ENCODE measurements at places on chromosomes 7 and 10.

GRCh38 chr7:79290841-79291497, 162.5 kb downstream of the MAGI2 start:
- no peak for DNase-seq

- DNase-seq: no peak
Measured at GRCh38 chr10:73763343-73763742, 18.5 kb upstream of the CHCHD1 start.

DNA sequence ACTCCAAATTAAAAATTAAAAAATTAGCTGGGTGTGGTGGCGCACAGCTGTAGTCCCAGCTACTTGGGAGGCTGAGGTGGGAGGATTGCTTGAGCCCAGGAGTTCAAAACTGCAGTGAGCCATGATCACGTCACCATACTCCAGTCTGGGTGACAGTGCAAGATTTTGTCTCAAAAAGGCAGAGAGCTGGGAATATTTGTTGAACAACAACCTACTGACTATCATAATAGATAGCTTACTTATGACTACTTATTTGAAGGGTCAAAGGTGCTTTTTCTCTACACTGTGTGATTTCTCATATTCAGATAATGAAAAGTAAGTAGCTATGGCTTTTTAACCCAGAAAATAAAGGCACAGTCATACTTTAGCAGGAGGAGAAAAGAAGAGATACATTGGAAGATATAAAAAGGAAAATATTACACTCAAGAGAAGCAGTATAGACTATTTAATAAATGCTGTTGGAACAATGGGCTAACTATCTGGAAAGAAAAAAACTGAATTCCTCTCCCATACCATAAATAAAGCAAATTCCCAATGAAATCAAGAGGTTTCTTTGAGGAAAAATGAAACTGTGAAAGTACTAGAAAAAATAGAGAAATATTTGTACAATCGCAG, 6.7 kb downstream of the GSDME start:
- DNase-seq: no peak

GRCh38 chr10:103428989-103429643, 23.1 kb downstream of the CALHM2 start:
- no peak for DNase-seq

DNA sequence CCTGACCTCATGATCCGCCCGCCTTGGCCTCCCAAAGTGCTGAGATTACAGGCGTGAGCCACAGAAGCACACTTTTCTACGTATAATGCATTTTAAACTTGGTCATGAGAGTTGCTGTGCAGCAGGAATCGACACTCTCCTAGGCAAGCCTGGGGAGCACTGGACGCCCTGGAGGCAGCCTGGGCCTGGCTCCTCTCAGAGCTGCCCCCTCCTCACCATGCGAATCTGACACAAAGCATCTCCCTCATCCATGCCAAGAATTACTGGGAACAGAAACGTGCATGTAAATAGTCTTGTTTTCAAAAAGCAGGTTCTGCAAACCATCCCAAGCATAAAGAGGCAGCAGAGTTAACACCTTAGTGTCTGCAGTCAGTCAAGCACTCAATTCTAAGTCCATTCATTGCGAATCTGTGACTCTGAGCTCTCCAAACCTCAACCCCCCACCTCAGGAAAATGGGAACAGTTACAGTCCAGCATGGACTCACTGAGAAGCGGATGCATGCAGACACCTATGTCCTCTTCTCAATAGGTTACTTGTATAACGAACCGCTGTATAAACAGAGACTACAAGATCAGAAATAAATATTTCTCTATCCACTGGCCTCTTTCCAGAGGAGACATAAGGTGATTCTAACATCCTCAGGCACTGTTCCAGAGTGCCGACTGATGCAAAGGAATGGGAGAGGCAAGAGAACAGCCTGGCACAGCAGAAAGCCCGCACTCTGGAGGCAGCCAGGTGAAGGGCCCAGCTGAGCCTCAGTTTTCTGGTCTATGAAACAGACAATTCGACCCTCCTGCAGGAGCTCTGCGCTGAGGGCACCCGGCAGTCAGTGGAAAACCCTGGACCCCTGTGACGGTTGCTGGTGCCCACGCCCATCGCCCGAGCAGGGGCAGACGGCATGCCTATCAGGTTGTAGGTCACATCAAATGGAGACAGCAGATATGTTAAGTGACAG, 68.9 kb downstream of the MAD1L1 start:
- no peak for DNase-seq

DNA sequence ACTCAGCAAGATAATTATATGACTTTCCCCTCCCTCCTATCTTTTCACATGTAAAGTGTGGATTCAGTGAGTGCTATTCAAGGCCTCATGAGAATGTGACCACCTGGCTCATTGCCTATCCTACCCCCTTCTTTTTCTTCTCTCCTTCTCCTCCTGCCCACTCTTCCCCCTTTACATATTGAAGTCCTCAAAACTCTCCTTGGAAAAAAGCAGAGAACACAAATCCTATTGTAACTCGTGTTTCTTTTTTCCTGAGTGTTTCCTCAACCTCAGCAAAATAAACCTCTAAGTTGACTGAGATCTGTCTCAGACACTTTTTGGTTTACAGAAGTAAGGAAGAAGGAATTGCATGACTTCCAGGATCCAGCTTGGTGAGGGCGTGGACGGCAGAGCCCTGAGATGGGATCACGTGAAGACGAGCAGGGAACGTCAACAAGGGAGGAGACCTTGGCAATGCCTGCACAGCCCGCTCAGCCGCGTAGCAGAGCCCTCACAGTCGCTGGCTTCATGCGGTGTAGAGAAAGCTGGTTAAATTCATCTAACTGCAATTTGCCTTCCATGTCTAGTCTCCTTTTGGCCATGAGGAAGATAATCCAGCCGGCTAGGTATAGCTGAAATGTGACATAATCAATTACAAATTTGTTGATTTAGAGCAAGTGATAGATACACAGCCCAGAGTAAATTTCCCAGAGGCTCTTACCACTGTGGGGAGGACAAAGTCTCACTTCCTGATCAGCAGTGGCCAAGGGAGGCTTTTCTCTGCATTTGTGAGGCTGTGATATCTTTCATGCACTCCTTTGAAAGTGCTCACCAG, 75.7 kb downstream of the LYZL2 start:
- DNase-seq: no peak

DNA sequence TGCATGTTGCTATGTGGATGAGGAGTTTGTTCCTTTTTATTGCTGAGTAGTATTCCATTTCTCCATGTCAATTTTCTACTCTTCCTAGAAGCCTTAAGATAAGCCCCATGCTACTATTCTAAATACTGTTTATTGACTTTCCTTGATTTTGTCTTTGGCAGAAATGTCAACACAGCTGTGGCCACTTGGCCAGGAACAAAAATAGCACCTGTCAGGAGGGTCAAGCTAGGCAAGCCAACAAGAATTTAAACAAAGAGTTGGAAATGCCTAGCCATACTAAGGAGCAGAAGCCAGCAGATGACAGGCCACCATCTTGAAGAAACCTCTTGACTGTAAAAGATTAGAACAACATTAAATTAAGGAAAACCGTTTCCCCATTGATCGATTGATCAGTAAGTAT, 34.7 kb downstream of the JAZF1 start:
- DNase-seq: no peak

DNA sequence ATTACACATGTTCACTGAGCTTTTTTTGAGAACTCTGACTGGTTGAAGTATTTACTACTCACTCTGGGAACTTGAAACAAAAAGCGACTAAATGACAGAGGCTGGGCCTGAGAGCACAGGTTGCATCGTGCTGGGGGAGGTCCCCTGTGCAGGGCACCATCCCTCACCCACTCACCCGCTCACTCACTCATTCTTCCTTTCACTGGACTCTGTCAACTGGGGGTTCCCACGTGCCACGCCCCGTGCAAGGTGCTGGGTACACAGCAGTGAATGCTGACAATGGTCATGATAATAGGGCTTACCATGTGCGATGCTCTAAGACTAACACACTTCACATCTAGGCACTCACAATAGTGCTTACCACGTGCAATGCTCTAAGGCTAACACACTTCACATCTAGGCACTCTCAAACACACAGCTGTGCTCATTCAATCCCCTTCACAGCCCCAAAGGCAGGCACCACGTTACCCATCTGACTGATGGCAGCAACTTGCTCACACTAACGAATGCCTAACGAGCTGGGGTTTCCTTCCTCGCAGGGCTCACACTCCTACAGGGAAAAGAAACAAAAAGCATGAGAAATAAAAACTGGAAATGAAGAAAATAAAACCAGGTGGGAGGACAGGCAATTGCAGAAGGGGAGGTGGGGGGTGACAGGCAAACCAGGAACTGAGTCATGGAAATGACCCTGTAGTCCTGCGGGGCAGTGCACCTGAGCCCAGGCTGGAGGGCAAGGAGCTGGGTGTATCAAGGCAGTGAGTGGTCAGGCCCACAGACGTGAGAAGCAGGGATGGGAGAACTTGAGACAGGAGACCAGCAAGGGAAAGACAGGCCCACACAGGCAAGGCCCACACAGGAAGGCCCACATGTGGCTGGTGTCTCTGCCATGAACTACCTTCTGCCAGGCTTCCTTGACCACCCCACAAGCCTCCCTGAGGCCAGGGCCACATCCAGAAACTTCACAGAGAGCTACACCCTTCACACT, 147.0 kb upstream of the FAM20C start:
- no peak for DNase-seq

GRCh38 chr10:44361109-44361508, 23.8 kb downstream of the CXCL12 start:
- no peak for DNase-seq

DNA sequence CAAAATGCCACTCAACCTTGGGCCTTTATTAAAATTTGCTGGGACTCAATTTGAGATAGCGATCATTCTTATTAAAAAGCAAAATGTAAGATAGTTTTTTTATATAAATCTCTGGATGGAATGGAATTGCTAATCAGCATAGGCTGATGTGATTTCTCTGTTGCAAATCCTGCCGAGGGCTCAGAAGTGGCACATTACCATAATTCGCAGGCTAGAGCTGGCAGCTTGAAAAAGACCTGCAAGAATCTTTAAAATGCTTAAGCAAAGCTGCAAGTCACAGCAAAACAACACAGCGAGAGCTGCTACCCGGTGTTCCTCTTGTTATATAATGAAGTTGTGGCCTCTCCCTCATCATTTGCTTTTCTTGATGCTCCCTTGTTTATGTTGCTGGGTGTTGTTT, 448.1 kb downstream of the GATA3 start:
- no peak for DNase-seq

GRCh38 chr10:59047180-59047579, 129.3 kb upstream of the PHYHIPL start:
- no peak for DNase-seq

GRCh38 chr10:4130685-4131084, 345.7 kb upstream of the KLF6 start:
- no peak for DNase-seq

GRCh38 chr7:54961391-54961790, 57.4 kb upstream of the EGFR start:
- DNase-seq: no peak

GRCh38 chr10:8913720-8914119, 859.2 kb downstream of the GATA3 start:
- no peak for DNase-seq

- no peak for DNase-seq
Measured at GRCh38 chr10:73229567-73229966, 17.5 kb downstream of the DNAJC9 start.

GRCh38 chr7:33933611-33934281, 28.4 kb downstream of the BMPER start:
- DNase-seq: no peak

DNA sequence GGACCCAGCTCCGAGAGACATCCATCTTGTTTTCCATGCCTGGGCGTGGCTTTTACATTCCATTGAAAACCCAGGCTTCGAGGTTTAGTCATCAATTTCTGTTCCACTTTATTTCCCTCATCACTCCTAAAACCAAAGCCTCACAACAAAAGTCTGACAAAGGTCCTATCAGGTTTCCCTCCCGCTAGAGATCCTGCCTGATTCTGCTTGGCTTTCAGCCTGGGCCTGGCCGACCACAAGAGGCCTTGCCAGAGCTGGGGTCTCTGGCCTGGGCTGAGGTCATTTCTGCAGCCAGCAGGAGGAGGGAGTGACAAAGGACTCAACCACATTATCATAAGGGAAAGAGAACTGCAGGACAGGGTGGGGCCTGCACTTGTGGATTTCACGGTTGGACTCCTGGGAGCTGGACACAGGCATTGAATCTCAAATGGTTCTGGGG, 167.0 kb downstream of the FANK1 start:
- DNase-seq: no peak

DNA sequence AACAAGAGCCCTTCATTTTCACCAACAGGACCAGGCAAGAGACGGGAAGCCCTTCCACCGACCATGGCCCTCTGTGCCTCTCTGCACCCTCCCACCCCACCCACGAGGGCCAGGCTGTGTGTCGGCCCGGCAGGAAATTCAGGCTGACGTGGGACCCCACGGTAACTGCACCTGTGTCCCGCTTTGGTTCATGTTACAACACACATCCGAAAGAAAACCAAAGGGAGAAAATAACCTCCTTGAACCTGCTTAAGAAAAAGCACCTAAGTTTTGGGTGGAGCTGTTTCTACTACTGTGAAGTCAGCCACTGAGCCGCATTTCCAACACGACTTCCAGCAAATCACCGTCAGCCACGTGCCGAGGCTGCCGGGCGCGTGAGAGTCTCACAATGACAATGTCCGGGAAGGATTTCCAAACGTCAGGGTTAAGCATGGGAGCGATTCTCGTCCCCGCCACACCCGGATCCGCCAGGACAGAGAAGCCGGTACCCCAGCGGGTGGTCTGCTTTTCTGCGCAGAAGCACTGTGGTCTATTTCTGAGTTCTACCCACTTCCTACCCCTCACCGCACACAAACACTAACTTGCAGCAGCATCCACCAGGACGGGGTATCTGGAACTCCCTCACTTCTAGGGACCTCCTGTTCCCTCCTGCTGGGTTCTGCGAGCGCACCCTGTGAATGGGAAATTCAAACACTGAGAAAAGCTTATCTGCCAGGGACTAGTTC, 36.6 kb downstream of the AMZ1 start:
- no peak for DNase-seq

DNA sequence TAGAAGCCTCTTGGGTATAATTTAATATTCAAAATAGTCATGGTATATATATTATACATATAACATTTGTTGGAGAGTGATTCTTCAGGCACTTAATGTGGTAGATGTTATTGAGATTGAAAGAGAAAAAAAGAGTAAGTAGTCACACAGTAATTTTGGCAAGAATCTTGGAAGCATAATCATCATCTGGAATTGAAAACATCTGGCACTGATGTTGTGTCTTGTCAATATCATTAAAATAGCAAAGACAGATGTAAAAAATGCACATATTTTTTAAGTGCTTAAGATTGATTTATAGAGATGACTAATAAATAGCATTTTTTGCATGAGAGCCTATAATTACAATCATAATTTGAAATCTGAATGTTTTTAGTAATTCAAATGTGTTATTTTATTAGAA, 9.5 kb downstream of the SEMA3D start:
- no peak for DNase-seq

DNA sequence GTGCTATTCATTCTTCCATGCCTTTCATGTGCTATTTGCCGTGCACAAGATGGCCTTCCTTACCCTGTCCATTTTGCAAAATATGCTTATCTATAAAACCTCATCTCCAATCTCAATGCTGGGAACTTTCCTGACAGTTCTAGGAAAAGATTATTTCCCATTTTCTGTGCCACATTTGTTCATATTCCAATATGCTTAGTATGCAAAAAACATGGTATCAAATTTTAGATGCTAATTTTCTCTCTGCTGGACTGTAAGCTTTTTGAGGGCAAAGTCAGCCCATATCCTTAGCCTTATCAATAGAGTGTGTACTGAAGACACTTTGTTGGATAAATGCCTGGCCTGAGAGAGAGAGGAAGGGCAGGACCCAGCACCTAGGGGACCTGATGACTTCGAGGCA, 39.4 kb downstream of the MGAM2 start:
- DNase-seq: no peak

- no peak for DNase-seq
Measured at GRCh38 chr10:6729071-6729774, 149.1 kb upstream of the PRKCQ start.

Data from activated naive CD4-positive, alpha-beta T cell (primary cell).